Stomach (tissue), 19 donors: ENCODE measurements at places on chromosomes 5 and 9. TPM values are rescaled to one million over a fixed set of nuclear protein-coding genes. Genes with fewer than 3 reads are reported as not detected.

DNA sequence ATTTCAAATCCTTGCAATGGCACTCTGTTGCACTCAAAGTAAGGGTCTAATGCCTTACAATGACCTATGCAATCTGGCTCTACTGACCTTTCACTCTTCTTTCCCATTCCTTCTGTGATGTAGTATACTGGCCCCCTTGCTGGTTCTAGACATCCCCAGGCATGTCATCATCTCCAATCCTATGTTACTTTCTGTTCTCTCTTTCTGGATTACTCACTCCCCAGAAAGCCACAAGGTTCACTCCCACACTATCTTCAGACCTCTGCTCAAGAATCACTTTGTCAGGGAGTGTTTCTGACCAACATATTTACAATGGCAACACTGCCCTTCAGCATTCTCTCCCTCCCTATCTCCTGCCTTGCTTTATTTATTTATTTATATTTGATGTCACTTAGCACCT, 802.2 kb upstream of the WWC1 start:
- DNase-seq = no peak
- H3K36me3 ChIP-seq = no peaks in the 10 kb centered on the region
- no peaks in the 10 kb centered on the region for H3K27me3 ChIP-seq
- no peak overlapping the region for H3K27ac ChIP-seq

DNA sequence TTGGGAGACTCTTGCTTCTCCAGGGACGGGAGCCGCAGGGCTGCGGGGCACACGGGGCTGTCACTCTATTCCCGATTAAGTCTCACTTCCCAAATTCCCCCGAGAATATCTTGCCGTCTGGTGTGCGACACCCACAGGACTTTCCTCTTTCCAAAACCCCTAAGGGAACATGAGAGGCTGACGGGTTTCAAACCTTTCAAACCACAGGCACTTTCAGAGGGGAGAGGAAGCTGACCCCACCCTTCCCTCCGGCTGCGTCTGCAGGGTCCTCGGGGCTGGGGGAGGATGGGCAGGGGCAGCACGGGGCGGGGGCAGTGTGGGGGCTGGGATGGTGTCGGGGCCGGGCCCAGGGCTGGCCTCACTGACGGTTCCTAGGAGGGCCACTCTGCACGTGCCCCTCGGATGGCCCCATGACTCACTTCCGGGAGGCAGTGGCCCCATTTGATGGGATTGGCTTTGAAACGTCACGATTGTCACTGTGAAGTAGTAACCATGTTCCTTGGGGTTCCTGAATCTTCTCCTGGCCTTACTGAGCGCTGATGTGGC, 38.2 kb downstream of the SLC9A3 start:
- no peak overlapping the region for H3K4me3 ChIP-seq
- H3K4me1 ChIP-seq = peaks cover 5% of the 10 kb centered on the region
- DNase-seq = no peak
- no peaks in the 10 kb centered on the region for H3K36me3 ChIP-seq
- H3K27ac ChIP-seq = no peak overlapping the region

- H3K4me1 ChIP-seq = peaks cover 5% of the 10 kb centered on the region
- no peak overlapping the region for H3K4me3 ChIP-seq
- H3K27me3 ChIP-seq = no peaks in the 10 kb centered on the region
These were observed 116.2 kb downstream of the MAN2A1 start for GRCh38 chr5:109805883-109806282.

DNA sequence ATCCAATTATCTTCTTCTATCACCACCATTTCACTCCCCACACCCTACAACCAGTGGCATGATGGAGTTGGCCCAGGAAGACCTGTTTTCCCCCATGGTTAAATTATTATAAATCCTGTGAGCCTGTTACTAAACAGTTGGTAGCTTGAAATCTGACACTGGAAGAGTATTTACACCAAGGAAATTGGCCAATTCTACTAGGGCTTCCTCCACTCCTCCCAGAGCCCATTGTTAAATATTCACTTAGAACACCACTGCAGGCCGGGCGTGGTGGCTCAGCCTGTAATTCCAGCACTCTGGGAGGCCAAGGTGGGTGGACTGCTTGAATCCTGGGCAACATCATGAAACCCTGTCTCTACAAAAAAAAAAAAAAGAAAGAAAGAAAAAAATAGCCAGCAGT, 32.4 kb upstream of the CKS2 start:
- no peaks in the 10 kb centered on the region for H3K36me3 ChIP-seq
- no peak for DNase-seq
- H3K4me1 ChIP-seq = peaks cover 8% of the 10 kb centered on the region
- H3K4me3 ChIP-seq = no peak overlapping the region
- H3K27me3 ChIP-seq = no peaks in the 10 kb centered on the region

The SLC34A1 gene
- total RNA-seq = not detected

The ZNF883 gene
- total RNA-seq = not detected
